ENCODE measurements at places on chromosomes 3 and 15.

- DNase-seq, result no peak
These were observed 61.2 kb downstream of the CLDN1 start for GRCh38 chr3:190261015-190261414.

DNA sequence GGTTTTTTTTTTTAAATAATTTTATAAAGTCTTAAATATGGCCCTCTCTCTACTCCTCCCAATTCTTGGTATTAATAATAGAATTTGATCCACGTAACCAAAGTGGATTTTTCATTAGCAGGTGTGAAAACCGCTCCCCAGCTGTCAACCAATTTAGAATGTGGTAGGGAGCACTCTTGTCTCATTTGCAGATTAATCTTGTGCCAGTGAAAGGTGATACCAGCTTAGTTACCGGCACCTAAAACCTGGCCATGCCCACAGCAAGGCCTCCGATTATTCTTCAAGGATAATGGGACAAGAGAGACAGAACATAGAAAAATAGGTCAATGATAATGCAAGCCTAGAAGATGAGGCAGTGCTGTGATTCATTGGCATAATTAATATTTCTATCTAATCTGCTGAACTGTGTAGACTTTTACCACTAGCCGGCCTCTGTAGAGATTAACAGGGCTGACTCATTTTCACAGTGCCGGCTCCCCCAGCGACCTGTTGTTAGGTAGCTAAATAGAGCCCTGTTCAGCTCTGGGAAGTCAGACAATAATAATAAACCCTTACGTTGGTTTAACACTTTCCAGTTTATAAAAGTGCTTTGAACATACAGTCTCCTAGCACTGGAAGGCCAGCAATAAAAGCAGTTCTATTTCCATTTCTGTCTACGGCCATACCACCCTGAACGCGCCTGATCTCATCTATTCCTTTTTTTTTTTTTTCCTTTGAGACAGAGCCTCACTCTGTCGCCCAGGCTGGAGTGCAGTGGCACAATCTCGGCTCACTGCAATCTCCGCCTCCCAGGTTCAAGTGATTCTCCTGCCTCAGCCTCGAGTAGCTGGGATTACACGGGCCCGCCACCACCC is 102.9 kb downstream of the SHQ1 start:
- DNase-seq, result no peak

- DNase-seq, result no peak
These were observed 25.2 kb upstream of the CNTN3 start for GRCh38 chr3:74639681-74640080.

DNA sequence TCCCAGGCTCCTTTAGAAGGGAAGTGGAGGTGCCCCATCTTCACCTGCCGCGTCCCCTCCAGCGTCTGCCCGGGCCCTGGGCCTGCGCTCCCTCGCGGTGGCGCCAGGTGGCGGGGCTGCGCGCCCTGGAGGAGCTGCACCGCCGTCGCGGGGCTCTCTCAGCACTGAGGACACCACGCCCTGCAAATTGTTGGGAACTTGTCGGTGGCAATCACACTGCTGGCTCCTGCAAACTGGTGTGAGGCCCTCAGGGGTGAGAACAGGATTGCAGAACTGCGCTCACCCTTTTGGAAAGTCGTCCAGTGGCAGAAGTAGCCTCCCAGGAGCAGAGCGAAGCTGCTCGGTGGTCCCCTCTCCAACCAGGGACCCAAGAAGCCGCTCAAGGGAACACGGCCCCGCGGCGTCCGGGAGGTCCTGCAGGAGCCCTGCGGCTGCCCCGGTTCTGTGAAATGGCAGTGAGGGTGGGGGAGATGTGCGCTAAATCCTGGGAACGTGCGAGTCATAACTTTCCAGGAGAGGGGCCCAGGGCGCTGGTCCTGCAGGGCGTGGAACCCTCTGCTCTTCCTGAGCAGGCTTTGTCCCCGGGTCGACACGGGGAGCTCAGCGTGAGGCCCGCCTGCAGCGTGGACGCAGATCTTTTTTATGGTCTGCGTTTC is 995 bp upstream of the LRRK1 start:
- peak; percentile 93 for DNase-seq

- DNase-seq, result no peak
These were observed 72.2 kb downstream of the PPCDC start for GRCh38 chr15:75095594-75095993.

DNA sequence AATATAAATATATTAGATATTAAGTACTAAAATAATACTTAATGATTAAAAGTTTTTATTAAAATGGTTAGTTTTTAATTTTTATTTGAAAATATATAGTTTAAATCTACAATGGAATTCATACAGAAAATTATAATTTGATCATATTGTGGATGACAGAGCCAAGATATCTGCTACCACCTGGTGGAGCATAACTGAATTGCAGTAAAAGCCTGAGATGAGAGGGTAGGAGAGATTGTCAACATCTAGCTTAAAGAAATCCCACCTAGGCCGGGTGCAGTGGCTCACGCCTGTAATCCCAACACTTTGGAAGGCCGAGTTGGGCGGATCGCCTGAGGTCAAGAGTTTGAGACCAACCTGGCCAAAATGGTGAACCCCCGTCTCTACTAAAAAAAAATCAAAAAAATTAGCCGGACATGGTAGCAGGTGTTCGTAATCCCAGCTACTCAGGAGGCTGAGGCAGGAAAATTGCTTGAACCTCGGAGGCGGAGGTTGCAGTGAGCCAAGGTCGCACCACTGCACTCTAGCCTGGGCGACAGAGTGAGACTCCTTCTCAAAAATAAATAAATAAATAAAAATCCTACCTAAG is 25.1 kb upstream of the CSTA start:
- no peak for DNase-seq

DNA sequence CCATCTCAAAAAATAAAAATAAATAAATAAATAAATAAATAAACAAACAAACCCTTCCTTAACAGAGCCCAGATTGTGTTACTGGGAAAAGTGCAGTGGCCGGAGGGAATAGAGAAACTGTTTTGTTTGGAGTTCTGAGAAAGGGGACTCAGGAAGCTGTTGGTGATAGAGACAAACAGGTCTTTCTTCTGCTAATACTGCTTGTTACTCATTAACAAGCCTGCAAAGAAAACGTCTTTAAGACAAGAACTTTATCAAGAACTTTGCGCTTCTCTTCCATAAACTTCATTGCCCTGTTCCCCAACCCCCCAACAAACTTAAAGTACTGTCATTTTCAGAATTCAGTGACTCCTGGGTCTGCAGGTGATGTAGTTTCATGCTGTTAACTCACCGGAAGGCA is 68.8 kb upstream of the GSK3B start:
- no peak for DNase-seq

- DNase-seq, result no peak
These were observed 747.8 kb upstream of the GOLIM4 start for GRCh38 chr3:168843481-168843880.

- no peak for DNase-seq
These were observed 16.9 kb upstream of the MORF4L1 start for GRCh38 chr15:78855746-78856145.

DNA sequence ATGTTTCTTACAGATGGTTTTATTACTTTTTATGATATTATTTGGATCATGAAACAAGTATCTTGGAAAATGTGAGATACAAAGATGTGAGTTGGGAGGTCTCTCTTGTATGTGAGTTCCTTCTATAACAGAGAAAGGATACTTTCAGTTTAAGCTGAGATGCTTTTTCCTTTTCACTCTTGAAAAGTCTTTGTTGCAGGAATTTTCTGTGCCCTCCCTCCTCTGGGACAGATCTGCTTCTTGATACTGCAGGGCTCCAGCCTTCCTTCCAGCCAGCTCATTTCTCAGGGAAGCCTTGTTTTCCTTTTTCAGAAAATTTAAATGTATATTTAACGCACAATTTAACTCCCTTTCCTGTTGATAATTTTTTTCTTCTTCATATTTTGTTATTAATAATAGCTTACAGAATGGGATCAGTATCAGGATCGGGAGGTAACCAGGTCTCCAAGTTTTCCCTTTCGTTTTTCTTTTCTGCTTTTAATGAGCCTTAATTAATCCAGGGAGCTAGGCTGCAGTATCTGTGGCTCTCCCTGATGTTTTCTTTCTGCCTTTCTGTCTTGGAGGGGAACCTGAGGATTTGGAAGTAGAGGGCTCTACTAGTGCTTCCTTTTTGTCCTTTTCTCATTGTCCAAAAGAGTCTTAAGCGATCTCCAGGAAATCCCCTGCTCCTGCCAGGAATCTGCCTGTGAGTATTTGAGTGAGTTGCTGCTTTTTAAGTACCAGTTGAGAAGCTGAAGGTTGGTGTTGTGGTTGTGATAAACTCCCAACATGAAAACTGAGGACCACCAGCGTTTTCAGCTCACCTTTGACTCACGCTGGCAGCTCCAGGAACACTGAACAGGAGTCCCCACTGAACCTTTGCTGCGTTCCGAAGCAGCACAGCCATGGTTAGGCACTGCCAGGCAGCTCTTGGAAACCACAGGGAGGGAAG is 105.7 kb downstream of the IGF1R start:
- DNase-seq, result no peak

DNA sequence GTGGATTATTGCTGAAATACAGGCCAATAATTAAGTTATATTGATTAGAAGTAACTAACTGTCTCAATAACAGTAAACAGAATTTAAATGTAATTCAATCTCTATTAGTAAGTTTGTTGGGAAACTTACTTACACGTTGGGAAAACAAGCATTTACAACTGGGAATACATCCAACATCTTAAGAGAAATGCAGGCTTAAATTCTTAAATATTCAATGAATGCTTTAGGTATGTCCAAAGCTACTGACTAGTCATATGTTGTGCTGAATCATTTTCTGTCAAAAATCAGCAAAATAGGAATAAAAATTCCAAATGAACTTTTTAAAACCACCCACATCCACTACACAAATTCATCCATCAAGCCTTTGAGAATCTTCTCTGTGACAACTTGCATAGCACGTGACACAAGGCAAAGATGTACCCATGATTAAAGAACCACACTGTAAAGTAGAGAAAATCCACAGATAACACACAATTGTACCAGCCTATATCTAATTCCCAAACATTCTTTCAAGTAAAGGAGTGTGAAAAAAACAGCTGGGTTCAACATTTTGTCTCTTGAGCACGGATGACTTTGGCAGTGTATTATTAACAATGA is 60.0 kb downstream of the NMNAT3 start:
- DNase-seq, result no peak

GRCh38 chr15:70493787-70494516 is 269.4 kb downstream of the UACA start:
- no peak for DNase-seq

DNA sequence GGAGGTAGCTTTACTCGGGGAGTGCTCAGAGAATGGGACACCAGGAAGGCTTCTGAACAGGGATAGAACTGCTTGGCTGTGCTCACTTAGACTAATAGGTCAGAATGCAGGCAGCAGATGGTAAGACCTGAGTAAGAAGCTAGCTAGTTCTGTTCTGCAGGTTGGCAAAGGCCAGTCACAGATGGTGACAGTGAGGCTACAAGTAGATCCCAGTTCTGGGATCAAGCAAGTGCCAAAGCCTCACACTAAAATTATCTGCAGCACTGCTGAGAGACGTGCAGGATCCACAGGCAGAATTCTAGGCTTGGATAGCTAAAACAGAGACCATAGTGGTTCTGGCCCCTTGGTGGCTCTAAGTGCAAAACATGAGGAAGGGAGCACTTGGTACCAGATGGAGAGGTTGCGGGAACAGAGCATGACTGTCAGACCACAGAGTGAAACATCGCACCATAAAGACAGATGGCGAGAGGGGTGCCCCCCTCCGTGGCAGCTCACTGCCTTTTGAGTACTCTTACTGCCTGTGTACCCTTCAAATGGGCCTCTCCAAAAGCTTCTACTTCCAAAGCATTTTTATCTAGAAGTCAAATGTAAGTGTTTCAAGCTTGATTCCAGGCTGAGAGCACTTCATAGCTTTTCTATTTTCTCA is 3.6 kb upstream of the GLCE start:
- no peak for DNase-seq

GRCh38 chr15:27850050-27850449 is 249.1 kb downstream of the OCA2 start:
- DNase-seq, result no peak

- DNase-seq, result no peak
These were observed 387 bp downstream of the GNB4 start for GRCh38 chr3:179450901-179451264.

DNA sequence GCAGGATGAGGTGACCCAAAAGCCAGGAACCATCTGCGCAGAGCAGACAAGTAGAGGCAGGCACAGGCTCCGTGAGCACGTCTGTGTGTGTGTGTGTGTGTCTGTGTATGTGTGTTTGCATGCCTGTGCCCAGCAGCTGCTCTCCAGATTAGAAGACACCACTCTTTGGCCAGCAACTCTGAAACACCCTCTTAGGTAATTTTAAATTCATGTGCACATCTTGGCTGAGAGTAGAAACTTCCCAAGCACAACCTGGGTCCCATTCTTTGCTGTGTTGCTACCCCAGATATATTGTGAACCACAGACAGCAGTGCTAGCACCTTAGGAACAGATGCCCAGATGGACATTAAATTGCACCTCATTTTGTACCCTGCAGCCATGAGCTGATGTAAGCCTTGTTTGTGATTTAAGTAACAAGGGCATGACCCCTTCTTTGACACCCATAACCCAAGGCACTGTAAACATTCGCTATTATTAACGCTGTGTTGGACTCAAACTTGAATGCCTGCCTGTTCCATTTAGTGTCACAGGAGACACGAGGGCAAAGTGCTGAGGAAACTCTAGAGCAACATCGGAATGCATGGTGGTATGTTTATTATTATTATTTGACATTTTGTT is at the start of gene FILIP1L:
Gene FILIP1L (minus strand): TSS at position 89 of the 618 bp plus-strand sequence.
- no peak for DNase-seq

GRCh38 chr15:47523681-47524475 is 193.4 kb upstream of the SEMA6D start:
- no peak for DNase-seq

GRCh38 chr3:35426366-35426958 is 212.9 kb upstream of the ARPP21 start:
- no peak for DNase-seq

DNA sequence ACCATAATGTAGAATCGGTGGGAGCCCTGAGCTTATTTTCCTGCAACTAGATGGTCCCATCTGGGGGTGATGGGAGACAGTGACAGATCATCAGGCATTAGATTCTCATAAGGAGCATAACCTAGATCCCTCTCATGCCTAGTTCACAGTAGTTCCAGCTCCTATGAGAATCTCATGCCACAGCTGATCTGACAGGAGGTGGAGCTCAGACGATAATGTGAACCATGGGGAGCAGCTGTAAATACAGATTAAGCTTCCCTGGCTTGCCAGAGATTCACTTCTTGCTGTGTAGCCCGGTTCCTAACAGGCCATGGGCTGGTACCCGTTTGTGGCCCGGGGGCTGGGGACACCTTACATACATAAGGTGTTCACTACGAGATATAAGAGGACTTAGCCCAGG is 67.5 kb upstream of the LRRFIP2 start:
- no peak for DNase-seq

GRCh38 chr3:35721628-35722027 is 82.3 kb downstream of the ARPP21 start:
- no peak for DNase-seq

DNA sequence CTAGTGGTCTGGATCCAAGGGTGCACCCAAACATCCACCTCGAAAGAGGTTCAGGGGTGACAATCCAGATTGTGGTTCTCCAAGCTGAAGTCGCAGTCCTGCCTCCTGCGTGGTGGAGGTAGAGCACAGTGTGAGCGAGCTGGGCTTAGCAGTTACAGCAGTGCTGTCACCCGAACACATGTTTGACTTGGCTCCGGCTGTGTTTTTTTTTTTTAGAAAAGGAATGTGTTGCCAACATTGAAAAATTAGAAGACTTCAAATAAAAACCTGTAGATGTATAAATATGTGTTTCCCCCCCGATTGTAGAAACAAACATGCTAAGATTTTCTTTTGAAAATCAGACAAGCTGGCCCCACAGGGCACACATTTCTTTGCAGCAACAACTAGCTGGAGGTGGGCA is 530.8 kb downstream of the SHQ1 start:
- no peak for DNase-seq

- DNase-seq, result no peak
These were observed 120.9 kb downstream of the ADAMTS9 start for GRCh38 chr3:64566859-64567258.

Measured in GM13977 (cell line).